A673 (cell line): ENCODE measurements at places on chromosomes 7 and 10.

- peaks cover 3% of the 10 kb centered on the region for H3K4me1 ChIP-seq
- no peak overlapping the region for H3K27ac ChIP-seq
- no peak for DNase-seq
- H3K36me3 ChIP-seq, result peaks cover 61% of the 10 kb centered on the region
- no peak overlapping the region for H3K4me3 ChIP-seq
These were observed 2.6 kb downstream of the ZNF655 start for GRCh38 chr7:99560834-99561736.

DNA sequence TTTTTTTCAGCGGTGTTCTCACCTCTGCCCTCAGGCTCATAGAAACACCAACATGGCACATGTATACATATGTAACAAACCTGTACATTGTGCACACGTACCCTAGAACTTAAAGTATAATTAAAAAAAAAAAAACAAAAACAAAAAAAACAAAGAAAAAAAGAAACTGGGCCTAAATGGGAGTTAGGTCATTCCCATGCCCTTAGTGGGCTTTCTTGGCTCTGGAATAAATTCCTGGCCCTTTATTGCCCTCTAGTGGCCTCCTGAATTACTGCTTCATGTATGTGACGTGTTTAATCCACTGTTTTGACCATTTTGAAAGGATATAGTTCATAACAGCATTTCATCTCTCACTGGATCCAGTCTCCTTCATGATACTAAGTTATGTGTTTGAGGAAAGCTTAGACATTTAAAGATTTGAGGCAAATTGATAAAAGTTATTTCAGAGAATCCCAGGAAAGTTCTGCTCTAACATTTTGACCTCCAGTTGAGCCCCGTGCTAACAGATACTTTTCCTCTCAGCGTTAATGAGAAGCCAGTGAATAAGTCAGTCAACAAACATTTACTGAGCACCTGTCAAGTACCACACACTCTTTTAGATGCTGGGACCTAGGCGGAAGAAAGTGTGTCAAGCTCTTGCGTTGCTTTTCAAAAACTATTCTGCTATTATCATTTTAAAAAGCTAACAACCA lies 54.7 kb upstream of the SYPL1 start:
- H3K36me3 ChIP-seq, result no peaks in the 10 kb centered on the region
- H3K4me1 ChIP-seq, result peaks cover 7% of the 10 kb centered on the region
- H3K27me3 ChIP-seq, result no peaks in the 10 kb centered on the region
- DNase-seq, result peak; percentile 77
- no peak overlapping the region for H3K4me3 ChIP-seq

DNA sequence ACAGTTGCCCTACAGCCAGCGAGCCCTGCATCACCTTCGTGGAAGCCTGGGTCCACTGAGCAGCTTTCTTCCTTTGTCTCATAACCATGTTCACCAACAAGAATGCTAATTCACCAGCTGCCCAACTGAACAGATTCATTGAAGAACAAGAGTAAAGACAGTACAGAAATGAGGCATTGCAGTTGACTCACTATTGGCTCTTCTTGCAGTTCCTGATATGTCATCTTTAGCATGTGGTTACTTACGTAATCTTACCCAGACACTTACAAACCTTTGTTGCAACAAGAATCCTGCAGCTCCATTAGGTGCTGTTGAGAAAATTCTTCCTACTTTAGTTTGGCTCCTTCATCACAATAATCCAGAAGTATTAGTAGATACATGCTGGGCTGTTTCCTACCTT lies 174.0 kb upstream of the TPK1 start:
- no peaks in the 10 kb centered on the region for H3K4me1 ChIP-seq
- DNase-seq, result no peak
- H3K4me3 ChIP-seq, result no peak overlapping the region
- no peaks in the 10 kb centered on the region for H3K27me3 ChIP-seq
- no peak overlapping the region for H3K27ac ChIP-seq

- H3K27ac ChIP-seq, result no peak overlapping the region
- no peak for DNase-seq
- H3K36me3 ChIP-seq, result no peaks in the 10 kb centered on the region
- H3K4me1 ChIP-seq, result no peaks in the 10 kb centered on the region
These were observed 85.2 kb upstream of the GLCCI1 start for GRCh38 chr7:7883394-7883793.

GRCh38 chr7:155922067-155922816 lies 110.0 kb upstream of the SHH start:
- H3K27me3 ChIP-seq, result peaks cover 49% of the 10 kb centered on the region
- H3K27ac ChIP-seq, result no peak overlapping the region
- no peaks in the 10 kb centered on the region for H3K36me3 ChIP-seq
- DNase-seq, result no peak
- H3K4me3 ChIP-seq, result no peak overlapping the region

- no peaks in the 10 kb centered on the region for H3K36me3 ChIP-seq
- DNase-seq, result no peak
- peaks cover 14% of the 10 kb centered on the region for H3K27me3 ChIP-seq
- H3K27ac ChIP-seq, result no peak overlapping the region
- H3K4me3 ChIP-seq, result no peak overlapping the region
- H3K4me1 ChIP-seq, result no peaks in the 10 kb centered on the region
These were observed 72.5 kb downstream of the PRLHR start for GRCh38 chr10:118522791-118523498.

DNA sequence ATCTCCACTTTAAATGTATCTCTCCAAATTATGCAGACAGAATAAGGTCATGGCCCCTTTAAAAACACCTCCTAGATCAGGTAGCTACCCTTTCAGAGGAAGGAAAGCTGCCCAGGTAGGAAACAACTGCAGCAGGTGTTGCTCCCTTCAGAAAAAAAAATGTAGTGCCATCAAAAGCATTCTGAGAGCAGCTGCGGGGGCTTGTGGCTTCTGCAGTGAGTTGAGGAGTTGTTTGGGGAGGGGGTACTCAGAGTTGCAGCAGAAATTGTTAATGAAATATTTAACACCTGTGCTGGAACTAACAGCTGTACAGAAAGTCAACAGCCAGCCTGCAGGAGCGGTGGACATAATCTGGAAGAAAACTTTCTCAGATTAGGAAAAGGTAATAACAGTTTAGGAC lies 24.0 kb downstream of the CDHR3 start:
- H3K36me3 ChIP-seq, result no peaks in the 10 kb centered on the region
- no peak overlapping the region for H3K4me3 ChIP-seq
- peaks cover 44% of the 10 kb centered on the region for H3K4me1 ChIP-seq

DNA sequence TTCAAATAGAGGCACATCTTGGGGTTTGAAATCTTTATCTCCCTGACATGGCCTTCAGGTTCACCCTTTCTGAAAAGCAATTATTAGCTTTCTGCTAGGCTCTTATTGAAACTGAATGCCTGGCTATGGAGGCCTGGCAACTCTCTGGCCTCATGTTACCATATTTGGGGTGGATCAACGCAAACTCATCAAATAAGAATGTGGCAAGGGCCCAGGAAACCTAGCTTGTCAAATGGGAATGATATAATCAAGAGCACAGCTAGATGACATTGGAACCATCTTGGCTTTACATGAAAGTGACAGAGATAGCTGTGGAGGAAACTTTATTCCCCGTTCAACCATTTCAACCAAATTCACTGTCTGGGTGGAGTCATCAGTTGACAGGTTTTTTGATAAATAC lies 202.8 kb upstream of the SMIM30 start:
- no peak overlapping the region for H3K27ac ChIP-seq
- no peak for DNase-seq
- no peaks in the 10 kb centered on the region for H3K27me3 ChIP-seq
- H3K4me3 ChIP-seq, result no peak overlapping the region
- no peaks in the 10 kb centered on the region for H3K4me1 ChIP-seq

GRCh38 chr7:143849785-143850479 lies 52.0 kb downstream of the TCAF1 start:
- no peak overlapping the region for H3K4me3 ChIP-seq
- no peaks in the 10 kb centered on the region for H3K27me3 ChIP-seq
- no peak for DNase-seq
- H3K36me3 ChIP-seq, result no peaks in the 10 kb centered on the region

- no peak for DNase-seq
- H3K27ac ChIP-seq, result peak overlapping the region; percentile 77
- no peaks in the 10 kb centered on the region for H3K27me3 ChIP-seq
- peaks cover 38% of the 10 kb centered on the region for H3K4me1 ChIP-seq
- H3K4me3 ChIP-seq, result no peak overlapping the region
These were observed 14.2 kb upstream of the CAMK2G start for GRCh38 chr10:73888514-73888913.

DNA sequence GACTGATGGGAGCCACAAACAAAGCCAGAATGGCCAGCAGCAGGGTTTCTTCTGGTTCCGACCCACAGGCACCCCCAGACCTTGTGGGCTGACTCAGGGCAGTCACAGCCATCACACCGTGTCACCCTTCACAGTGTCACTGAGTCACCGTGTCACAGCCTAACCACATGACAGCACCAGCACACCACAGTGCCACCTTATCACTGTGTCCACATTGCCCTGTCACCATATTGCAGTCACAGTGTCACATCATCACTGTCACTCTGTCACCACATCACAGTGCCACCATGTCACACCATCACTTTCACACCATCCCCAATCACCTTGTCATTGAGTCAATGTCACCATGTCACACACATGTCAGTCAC lies 77.0 kb downstream of the OAT start:
- peaks cover 21% of the 10 kb centered on the region for H3K4me1 ChIP-seq
- H3K36me3 ChIP-seq, result no peaks in the 10 kb centered on the region
- H3K27me3 ChIP-seq, result no peaks in the 10 kb centered on the region
- peak overlapping the region; percentile 41 for H3K27ac ChIP-seq

- peak; percentile 33 for DNase-seq
- H3K27me3 ChIP-seq, result no peaks in the 10 kb centered on the region
- peak overlapping the region; percentile 84 for H3K4me3 ChIP-seq
- peak overlapping the region; percentile 37 for H3K27ac ChIP-seq
- no peaks in the 10 kb centered on the region for H3K36me3 ChIP-seq
These were observed 1.1 kb upstream of the ZNF467 start for GRCh38 chr7:149774237-149775175.

- H3K27me3 ChIP-seq, result no peaks in the 10 kb centered on the region
- no peaks in the 10 kb centered on the region for H3K36me3 ChIP-seq
- no peak overlapping the region for H3K27ac ChIP-seq
- H3K4me3 ChIP-seq, result no peak overlapping the region
These were observed 65.1 kb downstream of the MGMT start for GRCh38 chr10:129531969-129532660.

GRCh38 chr10:5071411-5072198 lies 22.6 kb upstream of the AKR1C3 start:
- peak; percentile 90 for DNase-seq
- H3K4me3 ChIP-seq, result no peak overlapping the region
- peaks cover 27% of the 10 kb centered on the region for H3K4me1 ChIP-seq

DNA sequence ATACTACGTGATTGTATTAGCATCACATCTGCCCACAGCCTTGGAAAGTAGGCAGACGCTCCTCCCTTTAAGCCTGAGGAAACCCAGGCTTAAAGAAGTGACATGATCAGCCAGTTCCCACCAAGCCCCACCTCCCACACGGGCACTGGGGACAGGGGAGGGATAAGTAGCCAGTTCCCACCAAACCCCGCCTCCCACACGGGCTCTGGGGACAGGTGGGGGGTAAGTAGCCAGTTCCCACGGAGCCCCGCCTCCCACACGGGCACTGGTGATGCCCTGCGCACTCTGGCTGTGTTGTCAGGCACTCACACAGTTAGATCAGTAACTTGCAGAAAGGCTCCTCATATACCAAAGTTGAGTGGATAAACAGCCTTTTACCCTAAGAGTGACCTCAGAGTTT lies 606.8 kb downstream of the PTPRN2 start:
- H3K4me1 ChIP-seq, result no peaks in the 10 kb centered on the region
- no peaks in the 10 kb centered on the region for H3K27me3 ChIP-seq
- no peak overlapping the region for H3K27ac ChIP-seq
- no peaks in the 10 kb centered on the region for H3K36me3 ChIP-seq
- H3K4me3 ChIP-seq, result no peak overlapping the region

DNA sequence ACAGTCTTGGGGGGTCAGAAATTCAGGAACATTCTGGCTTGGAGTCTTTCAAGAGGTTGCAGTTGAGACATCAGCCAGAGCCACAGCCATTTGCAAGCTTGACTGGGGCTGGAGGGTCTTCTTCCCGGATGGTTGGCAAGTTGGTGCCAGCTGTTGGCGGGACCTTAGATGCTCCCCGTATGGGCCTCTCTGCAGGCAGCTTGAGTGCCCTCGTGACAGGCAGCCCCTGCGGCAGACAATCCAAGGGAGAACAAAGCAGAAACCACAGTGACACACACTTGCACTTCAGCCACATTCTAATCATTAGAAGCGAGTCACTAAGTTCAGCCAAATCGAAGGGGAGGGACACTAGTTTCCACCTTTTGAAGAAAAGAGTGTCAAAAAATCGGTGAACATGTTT lies 59.4 kb upstream of the MXI1 start:
- DNase-seq, result no peak
- no peaks in the 10 kb centered on the region for H3K4me1 ChIP-seq
- H3K27ac ChIP-seq, result no peak overlapping the region

DNA sequence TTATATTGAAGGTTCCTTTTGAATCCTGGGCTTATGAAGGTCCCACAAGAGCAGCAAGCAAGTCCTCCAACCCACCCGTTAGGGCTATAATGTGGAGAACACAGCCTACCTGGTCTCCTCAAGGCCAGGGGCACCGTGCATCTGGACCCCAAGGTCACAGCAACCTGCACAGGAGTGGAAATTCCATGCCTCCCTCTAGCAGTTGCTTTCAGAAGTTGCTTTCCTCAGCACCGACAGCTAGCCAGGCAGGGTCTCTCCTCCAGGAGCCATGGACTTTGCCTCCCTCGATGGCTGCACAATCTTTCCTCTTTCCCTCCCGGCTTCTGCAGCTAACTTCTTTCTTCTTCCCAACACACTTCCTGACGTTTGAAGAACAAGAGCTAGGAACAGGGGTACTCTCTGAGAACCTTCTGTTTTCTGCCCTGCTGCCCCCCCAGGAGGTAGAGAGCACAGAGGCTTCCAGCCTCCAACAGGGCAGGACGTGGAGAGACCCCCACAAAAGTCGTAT lies 149.8 kb downstream of the PTPN20 start:
- H3K27me3 ChIP-seq, result no peaks in the 10 kb centered on the region
- H3K4me3 ChIP-seq, result no peak overlapping the region
- H3K36me3 ChIP-seq, result no peaks in the 10 kb centered on the region
- H3K27ac ChIP-seq, result no peak overlapping the region

GRCh38 chr7:125375942-125376341 lies 446.3 kb upstream of the POT1 start:
- H3K27me3 ChIP-seq, result no peaks in the 10 kb centered on the region
- no peak overlapping the region for H3K27ac ChIP-seq
- H3K4me1 ChIP-seq, result no peaks in the 10 kb centered on the region
- H3K36me3 ChIP-seq, result no peaks in the 10 kb centered on the region
- no peak overlapping the region for H3K4me3 ChIP-seq

- DNase-seq, result no peak
- H3K4me1 ChIP-seq, result no peaks in the 10 kb centered on the region
- H3K4me3 ChIP-seq, result no peak overlapping the region
- H3K27ac ChIP-seq, result no peak overlapping the region
These were observed 12.0 kb downstream of the EEPD1 start for GRCh38 chr7:36165059-36165458.

DNA sequence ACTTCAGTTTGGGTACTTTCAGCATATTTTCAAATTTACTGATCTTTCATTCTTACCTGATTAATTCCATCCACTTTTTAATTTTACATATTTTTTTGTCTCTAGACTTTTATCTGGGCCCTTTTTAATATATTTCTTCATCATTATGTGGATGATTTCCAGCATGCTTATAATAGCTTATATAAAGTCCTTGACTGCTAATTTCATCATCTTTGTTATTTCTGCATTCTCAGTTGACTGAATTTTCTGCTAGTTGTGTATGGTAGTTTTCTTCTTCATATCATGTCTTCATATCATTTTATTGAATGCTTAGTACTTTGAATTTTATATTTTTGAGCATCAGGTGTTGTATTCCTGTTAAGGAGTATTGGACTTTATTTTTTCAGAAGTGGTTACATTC lies 39.6 kb downstream of the STAM start:
- H3K4me1 ChIP-seq, result no peaks in the 10 kb centered on the region
- no peak overlapping the region for H3K27ac ChIP-seq
- H3K36me3 ChIP-seq, result no peaks in the 10 kb centered on the region
- H3K27me3 ChIP-seq, result no peaks in the 10 kb centered on the region
- DNase-seq, result no peak
